ENCODE measurements at places on chromosomes 7 and 10.

GRCh38 chr7:68691261-68692216, 906.7 kb upstream of the AUTS2 start:
- no peak for DNase-seq

- DNase-seq = peak; percentile 24
These were observed 103.0 kb upstream of the KLF6 start for GRCh38 chr10:3887885-3888476.

DNA sequence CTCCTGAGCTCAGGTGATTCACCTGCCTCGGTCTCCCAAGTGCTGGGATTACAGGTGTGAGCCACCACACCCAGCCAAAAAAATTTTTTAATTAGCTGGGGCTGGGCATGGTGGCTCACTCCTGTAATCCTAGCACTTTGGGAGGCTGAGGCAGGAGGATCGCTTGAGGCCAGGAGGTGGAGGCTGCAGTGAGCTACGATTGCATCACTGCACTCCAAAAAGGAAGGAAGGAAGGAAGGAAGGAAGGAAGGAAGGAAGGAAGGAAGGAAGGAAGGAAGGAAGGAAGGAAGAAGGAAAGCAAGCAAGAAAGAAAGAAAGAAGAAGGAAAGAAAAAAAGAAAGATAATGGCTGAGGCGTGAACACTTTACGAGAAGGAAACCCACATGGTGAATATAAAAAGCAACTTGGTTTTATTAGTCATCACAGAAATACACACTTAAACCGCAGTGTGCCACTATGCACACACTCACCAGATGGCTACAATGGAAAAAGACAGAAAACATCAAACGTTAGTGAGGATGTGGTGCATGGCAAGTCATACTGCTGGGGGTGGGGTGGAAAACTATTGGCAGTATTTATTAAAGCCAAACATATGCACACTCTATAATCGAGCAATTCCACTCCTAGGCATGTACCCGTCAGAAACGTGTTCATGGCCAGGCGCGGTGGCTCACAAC, 4.4 kb upstream of the CCL26 start:
- peak; percentile 19 for DNase-seq

GRCh38 chr7:17422966-17423365, 124.5 kb downstream of the AHR start:
- no peak for DNase-seq

Measured in stimulated activated CD8-positive, alpha-beta memory T cell treated with anti-CD3 and anti-CD28 coated beads, Interleukin-12 subunit alpha, Interleukin-12 subunit beta, amount 100 ng/mL, for 4 hours (primary cell).